ENCODE measurements at places on chromosomes 5 and 9.

DNA sequence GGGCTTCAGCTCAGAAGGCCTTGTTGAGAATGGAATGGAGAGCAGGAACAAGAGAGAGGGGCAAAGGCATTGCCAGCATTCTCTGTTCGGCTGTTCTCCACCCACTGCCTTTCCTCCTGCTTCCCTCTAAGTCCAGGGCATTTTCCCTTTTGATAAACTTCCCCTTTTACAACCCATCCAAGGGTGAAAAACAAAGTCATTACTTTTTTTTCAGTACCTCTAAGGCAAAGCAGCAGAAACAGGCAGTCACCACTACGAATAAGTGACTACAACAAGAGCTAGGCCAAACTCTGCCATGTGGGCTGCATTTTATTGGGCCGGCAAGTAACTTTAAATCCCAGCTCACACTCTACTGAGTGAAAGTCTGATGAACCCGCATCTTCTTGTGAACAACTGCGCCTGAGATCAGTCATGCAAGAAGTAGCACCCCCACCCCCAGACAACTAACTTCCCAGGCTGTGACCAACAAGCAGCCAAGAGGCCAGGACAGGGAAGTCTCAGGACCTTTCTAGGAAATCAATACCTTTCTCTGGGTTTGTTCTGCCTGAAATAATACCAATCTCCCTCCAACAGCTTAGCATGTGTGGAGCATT, 13.1 kb downstream of the IL7R start:
- no peak for DNase-seq

DNA sequence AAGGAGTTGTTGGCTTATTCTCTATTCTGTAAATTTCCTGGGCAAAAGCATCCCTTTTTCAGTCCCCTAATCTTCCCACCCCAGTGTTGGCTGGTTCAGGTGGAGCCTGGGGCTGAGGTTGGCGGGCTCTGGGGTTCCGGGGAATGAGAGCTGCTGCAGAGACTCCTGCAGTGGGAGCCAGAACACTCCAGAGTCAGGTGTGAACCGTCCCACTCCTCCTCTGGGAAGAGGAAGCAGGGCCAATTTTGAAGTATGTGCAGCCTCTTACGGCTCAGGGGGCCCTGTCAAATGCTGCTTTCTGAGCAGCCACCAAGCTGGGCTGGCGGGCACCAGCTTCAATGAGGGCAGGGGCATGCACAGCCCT, 42.8 kb downstream of the JADE2 start:
- DNase-seq = no peak

- DNase-seq = no peak
Measured at GRCh38 chr9:120603010-120603409, 23.0 kb upstream of the CDK5RAP2 start.

DNA sequence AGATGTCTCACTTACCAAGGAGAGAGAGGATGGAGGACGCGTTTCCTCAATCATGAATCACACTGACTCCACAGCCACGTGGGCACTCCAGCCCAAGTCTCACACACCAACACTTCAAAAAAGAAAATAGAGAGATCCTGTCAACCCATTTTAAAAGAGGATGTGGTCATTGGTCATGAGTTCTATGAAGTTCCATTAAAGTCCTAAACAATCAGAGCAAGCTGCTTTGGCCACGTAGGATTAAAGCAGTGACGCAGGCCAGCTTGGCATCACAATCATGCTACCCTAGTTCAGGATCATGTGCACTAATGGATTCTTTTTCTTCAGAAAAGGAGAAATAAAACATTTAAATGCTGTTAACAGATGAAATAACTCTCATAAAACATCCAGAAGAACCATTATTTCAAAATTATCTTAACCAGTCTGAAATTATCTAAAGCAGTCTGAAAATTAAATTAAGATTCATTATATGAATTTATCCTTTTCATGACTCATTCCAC, 108.1 kb downstream of the SEMA5A start:
- DNase-seq = no peak

GRCh38 chr5:119458911-119459632, 6.8 kb downstream of the HSD17B4 start:
- no peak for DNase-seq

- no peak for DNase-seq
Measured at GRCh38 chr5:86979811-86980411, 287.8 kb upstream of the RASA1 start.

GRCh38 chr9:98686961-98687855, 21.5 kb downstream of the GABBR2 start:
- DNase-seq = no peak

DNA sequence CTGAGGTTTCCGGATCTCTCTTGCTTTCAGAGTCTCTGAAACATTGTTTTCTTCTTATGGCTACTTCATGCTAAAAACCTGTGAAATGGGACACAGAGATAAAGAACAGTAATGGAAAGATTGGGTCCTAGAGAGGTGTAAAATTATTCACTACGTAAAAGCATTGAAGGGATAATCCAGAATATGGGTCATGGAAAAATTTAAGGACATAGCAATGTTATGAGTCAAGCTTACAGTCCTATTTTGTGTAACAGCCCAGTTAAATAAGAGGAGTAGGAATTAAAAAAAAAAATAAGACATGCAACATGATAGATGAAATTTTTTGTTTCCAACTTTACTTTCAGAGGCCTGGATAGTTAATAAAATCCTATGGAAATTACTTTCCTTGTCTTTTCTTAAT, 61.9 kb upstream of the ELL2 start:
- no peak for DNase-seq

DNA sequence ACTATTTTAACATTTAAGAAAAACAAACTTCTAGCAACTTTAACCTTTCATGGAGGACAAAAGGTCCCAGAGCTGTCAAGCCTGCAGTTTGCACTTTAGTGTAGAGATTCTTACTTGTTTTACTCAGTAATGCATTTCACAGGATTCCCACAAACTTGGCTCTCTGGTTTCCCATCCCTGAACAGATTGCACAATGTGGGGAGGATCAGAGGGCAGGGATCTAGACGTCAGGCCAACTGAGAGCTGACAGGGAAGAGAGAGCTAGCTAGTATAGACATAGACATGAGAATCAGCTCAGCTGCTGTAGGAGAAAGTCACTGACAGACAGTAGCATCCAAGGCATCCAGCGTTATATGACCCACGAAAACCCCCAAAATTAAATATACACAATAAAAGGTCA, 20.9 kb upstream of the BNIP1 start:
- no peak for DNase-seq

- DNase-seq = no peak
Measured at GRCh38 chr9:37954581-37954981, 50.7 kb upstream of the SLC25A51 start.

DNA sequence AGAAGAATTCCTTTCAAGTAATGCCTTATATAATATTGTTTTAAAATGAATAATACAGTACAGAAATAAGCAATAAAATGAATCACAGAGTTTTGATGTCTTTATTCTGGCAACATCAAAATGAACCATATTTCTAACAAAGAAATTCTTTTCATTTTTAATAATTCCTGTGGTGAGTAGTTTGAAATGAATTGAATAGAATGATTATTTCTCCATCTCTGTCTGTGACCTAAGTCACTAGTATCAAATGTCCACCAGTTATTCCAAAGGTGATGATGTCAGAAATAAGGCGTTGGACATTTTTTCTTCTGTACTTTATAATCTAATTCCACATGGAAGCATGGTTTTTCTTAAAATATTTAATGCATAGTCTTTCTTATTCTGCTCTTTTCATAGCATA, 106.2 kb downstream of the ADAMTSL1 start:
- no peak for DNase-seq

GRCh38 chr9:24844217-24844616, 298.5 kb upstream of the IZUMO3 start:
- DNase-seq = no peak

- no peak for DNase-seq
Measured at GRCh38 chr9:14713187-14713767, 9.3 kb downstream of the CER1 start.

DNA sequence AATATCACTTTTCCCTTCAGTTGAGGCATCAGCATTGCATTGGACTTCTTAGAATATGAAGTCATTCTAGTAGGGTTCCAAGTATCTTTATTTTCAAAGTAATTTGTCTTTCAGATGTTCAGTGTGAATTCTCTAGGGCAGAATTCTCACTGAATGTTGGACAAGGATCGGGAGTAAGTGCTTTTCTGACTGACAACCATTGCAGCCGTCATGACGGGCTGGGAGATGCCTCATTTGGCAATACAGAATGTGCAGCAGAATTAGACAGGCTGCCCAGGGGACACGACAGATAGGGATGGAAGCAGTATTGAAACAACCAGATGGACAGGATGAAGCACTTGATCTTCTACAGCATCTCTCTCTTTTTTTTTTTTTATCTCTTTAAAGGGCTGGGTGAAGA, 129.0 kb downstream of the ICE1 start:
- no peak for DNase-seq

DNA sequence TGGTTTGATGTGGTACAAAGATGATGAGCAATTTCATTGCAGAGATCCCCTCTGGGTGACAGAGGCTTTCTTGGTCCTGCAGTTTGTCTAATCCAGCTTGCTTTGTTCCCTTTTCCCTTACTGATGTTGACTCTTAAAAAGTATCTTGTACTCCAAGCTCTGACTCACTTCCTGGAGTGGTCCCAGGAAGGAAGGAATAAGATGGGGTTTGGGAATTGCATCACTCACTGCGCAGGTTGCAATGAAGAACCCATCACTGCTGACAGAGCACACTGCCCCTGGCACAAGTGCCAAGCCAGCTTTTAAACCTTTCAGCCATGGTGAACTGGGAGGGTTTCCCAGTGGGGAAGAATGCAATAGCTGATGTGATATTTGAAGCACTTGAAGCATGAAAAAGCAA, 662.2 kb upstream of the CTNND2 start:
- no peak for DNase-seq

DNA sequence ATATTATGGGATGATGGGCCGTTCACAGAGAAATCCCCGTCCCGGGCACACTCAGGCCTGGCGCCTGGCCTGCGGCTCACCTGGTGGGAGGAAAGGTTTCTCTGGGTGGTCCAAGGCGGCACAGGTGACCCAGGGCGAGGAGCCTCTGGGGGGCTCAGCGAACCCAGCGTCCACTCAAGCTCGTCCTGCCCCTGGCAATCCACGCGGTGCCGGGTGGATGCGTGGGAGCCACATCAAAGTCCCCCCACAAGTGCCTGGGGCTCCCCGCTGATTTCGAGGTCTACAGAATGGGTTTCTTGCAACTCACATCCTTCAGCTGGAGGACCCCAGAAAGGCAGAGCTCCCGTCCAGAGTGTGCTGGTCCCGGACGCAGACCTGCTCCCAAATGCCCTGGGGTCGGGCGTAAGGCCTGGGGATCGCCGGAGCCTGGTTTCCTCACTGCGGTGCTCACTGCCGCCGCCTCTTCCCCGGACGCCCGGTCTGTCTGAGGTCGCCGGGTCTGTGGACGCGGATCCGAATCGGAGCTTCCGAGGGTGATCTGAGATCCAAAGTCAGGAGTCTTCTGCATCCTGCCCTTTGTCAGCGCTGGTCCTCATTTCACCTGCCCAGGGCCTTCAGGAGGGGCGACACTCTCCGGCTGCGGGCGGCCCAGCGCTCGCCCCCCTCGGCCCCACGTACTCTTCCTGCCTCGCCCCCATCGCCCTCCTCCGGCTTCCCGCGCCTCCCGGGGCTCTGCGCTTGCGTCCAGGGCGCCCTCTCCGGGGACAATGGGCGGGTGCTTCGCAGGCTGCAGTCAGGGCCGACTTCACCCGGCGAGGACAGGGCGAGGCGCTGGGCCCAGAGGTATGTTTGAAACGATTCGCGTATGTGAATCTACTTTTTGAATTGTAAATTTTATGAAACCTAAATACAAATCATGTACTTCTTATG, 20.0 kb upstream of the RUFY1 start:
- peak; percentile 26 for DNase-seq

DNA sequence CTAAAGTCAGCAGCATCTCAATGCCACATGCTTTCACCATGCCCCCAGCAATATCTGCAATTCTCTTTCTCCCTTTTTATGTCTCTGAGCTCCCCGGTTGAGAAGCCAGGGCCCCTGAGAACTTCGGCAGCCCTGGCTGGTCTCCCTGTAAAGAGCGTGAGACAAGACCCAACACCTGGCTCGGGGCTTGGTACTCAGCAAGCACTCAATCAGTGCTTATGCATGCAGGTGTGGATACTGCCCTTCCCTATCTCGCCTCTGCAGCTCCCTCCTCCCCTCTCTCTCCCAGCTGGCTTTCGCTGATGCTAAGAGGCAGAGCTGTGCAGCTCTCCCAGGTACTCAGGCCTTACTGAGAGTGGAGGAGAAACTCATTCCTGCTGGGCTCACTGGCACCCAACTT, 41.7 kb upstream of the AKNA start:
- DNase-seq = no peak

DNA sequence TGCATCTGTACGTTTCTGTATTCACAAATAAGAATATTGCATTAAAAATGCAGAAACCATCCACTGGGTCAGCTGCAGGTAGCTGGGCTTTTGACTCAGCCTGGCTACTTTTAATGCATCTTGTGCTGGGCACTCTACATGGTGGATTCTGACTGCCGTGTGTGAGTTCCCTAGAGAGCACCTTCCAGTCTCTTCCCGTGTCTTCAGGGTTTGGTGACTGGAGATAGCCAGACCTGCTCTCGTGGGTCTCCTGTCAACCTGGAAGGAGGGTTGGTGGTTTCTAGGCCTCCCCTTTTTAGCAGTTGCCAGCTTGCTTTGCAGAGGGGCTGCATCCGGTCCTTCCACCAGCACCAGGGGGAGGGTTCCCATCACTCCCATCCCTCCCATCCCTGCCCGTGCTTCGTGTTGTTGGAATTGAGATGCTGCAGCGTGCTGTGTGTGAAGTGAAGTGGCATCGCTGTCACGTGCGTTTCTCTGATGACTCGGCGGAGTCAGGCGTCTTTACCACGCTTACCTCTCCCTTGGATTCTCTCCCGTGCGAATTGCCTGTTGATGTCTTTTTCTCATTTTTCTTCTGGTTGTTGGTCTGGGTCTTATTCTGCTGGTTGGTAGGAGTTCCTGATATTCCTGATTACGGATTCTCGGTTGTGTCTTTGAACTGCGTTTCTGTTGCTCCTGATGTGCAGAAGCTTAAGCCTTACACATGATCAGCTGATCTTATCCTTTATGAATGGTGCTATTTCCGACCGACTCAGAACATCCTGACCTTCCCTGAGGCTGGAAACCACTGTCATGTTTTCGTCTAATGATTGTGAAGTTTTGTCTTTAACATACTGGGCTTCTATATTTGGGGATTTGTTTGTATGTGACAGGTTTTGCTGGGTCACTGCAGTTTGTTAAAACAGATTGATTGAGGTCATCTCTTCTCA, 16.9 kb downstream of the FBXW5 start:
- DNase-seq = no peak

DNA sequence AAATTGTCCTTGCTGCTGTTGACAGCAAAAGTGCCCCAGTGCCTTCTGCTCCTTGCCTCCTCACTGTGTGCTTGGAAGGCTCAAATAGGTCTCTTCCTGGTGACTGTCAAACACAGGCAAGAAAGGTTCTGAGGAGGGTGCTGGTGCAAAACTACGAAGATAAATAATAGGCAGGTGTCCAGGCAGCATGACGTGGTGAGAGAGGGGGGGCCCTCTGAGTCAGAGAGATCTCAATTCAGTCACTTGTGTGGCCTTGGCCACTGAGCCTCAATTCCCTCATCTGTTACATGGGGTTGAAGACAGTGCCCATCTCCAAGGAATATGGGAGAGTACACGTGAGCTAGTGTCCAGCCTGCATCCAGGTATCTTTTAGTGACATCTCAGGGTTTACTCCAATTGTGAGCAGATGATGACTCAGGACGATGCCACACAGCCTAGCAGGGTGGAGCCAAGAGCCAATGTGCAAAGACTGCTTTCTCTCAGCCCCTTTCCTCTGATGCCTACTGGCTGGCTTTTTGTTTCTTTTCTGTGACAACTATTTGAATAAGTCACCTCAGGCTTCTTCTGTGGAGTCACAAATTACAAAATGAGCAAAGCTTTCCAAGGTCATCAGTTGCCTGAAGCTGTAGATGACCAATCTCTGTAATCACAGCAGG, 29.7 kb upstream of the SMIM32 start:
- DNase-seq = no peak

GRCh38 chr9:120559546-120559945, 20.4 kb downstream of the CDK5RAP2 start:
- DNase-seq = no peak

Data from muscle of arm (tissue), 14 donors.